Fibroblast of upper back skin (primary cell): ENCODE measurements at places on chromosomes 11 and 22.

DNA sequence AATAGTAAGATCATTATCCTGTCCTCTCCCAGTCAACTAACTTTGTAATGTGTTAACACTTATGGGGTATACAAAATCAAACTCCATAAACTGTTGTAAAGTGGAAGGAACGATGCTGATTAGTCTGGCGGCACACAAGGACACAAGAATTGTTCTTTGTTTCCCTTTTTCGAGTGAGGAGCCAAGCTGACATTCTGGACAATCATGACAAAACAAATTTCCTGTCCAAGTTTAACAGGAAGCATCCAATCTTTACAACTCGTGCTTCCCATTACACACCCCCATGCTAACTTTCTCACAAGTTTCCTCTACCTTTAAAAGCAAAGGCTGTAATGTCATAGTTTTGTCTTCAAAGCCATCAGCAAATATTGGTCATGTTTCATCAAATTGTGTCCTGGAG lies 20.4 kb upstream of the LDLRAD3 start:
- no peak for DNase-seq

GRCh38 chr11:128523641-128524040 lies 63.7 kb downstream of the ETS1 start:
- peak; percentile 62 for DNase-seq

GRCh38 chr11:79221444-79222130 lies 219.2 kb downstream of the TENM4 start:
- no peak for DNase-seq

DNA sequence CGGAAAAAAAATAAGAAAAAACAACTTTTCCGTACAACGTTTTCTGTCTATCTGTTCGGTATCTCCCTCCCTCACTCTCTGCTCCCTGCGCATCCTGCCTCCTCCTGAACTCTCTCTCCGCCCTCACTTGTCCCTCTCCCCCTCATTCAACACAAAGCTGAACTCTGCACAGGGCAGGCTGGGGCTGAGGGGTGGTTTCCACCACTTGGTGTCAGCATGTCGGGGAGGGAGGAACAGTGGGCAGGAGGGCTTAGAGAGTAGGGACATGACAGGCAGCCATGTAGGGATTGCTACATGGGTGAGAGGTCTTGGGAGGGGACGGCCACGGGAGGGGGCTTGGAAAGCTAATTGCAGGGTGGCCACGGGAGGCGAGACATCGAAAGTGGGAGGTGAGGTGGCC lies 17.6 kb downstream of the SLC22A12 start:
- no peak for DNase-seq

GRCh38 chr11:60984636-60985035 lies 13.2 kb downstream of the CD6 start:
- DNase-seq = no peak

- peak; percentile 14 for DNase-seq
Measured at GRCh38 chr11:122440811-122441665, 214.5 kb upstream of the UBASH3B start.

DNA sequence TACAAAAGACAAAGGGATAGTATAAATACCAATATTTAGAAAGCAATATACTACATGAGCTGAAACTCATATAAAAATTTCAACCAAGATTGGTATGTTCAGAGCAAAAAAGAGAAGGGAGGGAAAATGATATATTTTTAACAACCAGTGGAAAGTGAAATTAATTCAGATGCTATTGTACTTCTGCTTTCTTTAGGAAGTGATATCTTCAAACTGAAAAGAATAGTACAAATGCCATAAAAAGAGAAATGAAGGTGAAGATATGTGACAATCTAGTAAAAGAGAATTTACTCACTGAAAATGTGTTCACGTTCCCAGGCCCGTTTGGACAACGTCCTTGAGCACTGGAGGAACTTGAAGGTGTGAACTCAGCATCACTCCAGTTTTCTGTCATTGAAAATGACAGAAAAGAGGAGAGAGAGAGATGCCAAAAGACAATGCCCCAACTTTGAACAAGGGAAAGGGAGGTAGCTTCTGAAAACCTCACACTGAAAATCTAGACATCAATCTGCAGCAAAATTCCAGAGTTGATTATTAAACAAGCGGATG lies 47.5 kb downstream of the SC5D start:
- DNase-seq = no peak

DNA sequence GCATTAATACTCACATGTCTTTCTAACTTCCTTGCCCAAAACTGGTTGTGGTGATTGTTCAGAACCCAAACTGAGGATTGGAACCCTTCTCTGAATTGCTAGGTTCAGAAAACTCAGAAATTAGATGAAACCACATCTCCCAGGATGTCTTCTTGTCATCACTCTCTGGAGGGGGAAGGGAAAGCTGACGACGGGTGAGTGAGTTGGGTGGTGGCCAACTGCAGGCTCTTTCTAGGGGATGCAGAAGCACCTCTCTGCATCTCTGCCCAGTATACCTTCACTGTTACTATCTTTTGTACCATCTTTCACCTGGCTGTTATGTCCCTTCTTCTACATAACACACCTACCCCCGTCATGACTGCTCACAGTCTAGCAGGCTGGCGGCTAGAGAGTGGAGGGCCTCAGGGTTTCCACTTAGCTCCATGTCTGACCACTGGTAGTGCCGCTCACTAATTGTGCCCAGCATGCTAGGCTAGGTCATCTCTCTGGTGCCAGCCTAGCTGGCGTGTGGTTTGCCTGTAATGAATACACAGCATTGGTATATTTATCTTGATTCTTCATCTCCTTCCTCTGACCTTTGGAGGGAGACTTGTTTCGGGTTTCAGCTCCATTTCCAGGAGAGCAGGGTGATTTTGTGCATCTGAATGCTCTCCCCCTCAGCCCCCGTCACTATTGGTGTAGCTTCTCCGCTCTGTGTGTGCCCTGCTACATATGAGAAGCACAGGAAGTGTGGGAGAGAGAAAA lies 7.3 kb downstream of the GRAMD1B start:
- no peak for DNase-seq

- DNase-seq = no peak
Measured at GRCh38 chr11:113562981-113563461, 87.8 kb upstream of the DRD2 start.

- DNase-seq = no peak
Measured at GRCh38 chr11:12404436-12404835, 27.1 kb downstream of the PARVA start.

DNA sequence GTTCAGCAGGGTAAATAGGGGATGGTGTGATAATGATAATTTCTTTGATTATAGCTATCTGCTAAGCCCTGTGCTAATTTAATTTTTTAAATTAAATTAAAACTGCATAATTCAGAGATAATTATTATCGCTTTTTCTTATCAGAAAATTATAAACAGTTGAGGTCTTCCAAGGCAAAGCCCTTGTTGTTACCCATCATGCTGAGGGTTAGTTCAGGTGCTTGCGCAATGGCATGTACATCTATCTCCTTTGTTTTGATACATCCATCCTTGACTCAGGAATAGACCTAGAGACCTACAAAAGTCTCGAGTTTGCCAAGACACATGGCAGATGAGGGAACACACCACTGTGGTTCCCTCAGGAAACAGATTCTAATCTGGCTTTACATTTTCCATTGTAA lies 737.6 kb downstream of the DLG2 start:
- no peak for DNase-seq

DNA sequence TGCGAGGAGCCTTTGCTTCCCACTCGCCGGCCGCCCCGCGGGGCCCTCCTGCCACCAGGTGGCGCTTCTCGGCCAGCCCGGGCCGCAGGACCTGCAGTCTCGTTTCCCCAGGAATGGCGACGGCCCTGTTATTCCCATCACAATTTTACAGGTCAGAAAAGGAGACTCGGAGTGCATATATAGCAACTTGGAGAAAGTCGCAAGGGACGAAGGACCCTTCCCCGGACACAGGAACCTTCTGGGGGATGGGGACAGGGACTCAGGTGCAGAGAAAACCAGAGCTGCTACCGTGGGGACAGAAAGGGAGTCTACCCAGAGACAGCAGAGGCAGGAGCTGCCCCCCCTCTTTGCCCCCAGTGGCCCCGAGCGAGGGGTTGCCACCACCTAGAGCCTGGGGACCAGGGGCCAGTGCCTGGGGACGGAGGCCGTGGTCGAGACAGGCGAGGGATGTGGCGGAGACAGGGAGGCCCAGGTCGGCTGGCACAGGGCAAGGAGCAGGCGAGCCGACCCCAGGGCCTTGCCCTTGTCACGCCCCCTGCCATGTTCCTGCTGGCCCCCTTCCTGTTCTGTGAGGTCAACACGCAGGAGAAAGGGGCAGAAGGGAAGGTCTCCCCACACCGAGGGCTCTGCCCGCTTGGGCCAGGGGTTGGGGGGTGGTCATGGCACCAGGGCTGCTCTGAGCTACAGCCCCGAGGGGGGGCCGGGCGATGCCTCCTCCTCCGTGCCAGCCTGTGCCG lies 3.5 kb upstream of the KRTAP5-6 start:
- peak; percentile 67 for DNase-seq

GRCh38 chr11:61635787-61636186 lies 44.4 kb upstream of the DAGLA start:
- no peak for DNase-seq

DNA sequence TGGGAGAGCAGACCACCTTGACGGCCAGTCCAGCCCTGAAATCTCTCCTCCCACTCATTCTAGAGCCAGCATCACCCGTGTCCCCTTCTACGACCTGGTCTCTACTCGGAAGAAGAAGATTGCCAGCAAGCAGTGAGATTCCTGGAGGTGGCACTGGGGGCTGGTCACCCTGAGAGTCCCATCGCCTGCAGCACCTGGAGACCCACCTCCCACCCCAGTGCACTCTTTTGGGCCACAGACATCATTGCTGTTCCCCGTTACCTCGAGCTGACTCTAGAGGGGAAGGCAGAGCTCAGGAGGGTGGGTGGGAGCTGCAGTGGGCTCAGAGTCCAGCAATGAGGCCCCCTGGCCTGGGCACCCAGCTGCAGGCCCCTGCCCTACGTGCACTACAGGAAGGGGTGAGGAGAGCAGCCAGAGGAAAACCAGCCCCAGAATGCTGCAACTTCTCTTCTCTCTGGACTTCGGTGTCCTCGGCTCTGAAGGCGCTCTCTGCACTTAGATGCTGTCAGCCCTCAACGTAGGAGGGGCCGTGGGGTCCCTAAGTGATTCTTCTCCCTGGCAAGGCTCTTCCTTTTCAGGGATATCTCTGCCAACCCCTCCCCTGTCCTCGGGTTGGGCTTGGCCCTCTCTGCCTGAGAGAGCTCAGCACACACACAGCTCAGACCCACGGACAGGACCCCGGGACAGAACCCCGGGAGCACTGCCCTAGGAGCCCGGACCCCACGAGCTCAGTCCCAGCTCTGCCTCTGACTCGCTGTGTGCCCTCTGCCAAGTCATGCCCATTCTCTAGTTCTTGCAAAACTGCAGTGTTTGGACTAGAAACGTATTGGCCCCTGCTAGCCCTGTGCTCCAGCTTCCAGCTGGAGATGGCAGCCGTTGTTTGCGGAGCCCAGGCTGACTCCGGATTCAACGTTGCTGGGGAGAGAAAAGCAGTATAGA lies 31.3 kb downstream of the CYTH4 start:
- DNase-seq = no peak

DNA sequence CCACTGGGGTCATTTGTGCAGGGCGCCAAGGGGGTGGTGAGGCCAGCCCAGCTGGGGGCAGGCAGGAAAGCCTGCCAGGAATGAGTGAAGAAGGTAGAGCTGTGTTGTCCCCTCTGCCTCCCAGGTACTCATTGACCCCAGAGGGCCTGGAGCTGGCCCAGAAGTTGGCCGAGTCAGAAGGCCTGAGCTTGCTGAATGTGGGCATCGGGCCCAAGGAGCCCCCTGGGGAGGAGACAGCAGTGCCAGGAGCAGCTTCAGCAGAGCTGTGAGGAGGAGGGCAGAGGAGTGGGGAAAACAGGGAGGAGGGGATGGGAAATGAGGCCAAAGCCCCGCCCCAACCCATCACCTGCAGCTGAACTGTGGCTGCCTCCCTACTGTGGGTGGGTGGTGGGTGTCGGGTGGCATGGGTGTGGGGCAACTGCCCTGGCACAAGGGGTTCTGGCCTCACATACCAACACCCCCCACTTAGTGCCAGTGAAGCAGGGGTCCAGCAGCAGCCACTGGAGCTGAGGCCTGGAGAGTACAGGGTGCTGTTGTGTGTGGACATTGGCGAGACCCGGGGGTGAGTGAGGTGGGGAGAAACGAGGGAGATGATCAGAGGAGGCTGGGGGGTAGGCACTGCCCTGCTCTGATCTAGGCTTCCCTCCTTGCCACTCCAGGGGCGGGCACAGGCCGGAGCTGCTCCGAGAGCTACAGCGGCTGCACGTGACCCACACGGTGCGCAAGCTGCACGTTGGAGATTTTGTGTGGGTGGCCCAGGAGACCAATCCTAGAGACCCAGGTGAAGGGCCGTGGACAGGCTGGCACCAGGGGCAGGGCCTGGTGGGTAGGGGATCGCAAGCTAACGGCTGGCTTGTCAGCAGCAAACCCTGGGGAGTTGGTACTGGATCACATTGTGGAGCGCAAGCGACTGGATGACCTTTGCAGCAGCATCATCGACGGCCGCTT lies 3.0 kb downstream of the MUS81 start:
- DNase-seq = no peak

GRCh38 chr11:70505761-70506657 lies 107.7 kb downstream of the CTTN start:
- DNase-seq = no peak

GRCh38 chr11:95245038-95245437 lies 14.0 kb upstream of the SESN3 start:
- peak; percentile 60 for DNase-seq

- DNase-seq = no peak
Measured at GRCh38 chr22:43996981-43997265, 27.2 kb upstream of the PARVB start.

GRCh38 chr22:21044931-21045584 lies 688 bp upstream of the LRRC74B start:
- peak; percentile 71 for DNase-seq

GRCh38 chr22:42270176-42270509 lies 310 bp downstream of the TCF20 start:
- no peak for DNase-seq

DNA sequence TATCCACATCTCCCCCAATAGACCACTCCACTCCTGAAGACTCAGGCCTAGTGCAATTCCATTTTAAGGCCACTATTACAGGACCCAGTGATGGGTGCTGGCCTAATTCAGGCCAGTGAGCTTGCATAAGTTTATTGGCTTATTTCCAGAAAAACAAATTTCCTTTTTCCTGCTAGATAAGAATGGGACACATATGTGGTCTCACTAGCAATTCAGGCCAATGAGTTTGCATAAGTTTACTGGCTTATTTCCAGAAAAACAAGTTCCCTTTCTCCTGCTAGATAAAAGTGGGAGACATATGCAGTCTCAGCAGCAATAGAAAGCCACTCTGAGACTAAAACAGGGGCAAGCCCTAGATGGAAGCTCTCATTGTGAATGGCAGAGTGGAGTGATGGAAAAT lies 22.4 kb downstream of the ADM start:
- DNase-seq = peak; percentile 58

DNA sequence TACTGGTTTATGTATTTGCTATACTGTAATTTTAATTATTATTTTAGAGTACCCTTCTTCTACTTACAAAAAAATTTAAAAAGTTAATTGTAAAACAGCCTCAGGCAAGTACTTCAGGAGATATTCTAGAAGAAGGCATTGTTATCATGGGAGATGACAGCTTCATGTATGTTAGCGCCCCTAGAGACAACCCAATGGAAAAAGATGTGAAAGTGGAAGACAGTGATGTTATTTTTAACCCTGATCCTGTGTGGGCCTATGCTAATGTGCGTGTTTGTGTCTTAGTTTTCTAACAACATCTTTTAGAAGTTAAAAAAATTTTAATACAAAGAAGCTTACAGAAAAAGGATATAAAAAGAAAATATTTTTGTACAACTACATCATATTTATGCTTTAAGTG lies 205.0 kb downstream of the FAM76B start:
- no peak for DNase-seq

GRCh38 chr22:50305923-50306566 lies 1.4 kb downstream of the PLXNB2 start:
- DNase-seq = peak; percentile 93

- no peak for DNase-seq
Measured at GRCh38 chr11:59866397-59866796, at the start of gene TCN1. Gene TCN1 (minus strand): TSS chr11:59866487. CDS start chr11:59866470, 17 bp downstream.
